ENCODE measurements at places on chromosomes 6 and 20.

- DNase-seq, result no peak
Measured at GRCh38 chr6:101401792-101402621, 8.5 kb downstream of the GRIK2 start.

DNA sequence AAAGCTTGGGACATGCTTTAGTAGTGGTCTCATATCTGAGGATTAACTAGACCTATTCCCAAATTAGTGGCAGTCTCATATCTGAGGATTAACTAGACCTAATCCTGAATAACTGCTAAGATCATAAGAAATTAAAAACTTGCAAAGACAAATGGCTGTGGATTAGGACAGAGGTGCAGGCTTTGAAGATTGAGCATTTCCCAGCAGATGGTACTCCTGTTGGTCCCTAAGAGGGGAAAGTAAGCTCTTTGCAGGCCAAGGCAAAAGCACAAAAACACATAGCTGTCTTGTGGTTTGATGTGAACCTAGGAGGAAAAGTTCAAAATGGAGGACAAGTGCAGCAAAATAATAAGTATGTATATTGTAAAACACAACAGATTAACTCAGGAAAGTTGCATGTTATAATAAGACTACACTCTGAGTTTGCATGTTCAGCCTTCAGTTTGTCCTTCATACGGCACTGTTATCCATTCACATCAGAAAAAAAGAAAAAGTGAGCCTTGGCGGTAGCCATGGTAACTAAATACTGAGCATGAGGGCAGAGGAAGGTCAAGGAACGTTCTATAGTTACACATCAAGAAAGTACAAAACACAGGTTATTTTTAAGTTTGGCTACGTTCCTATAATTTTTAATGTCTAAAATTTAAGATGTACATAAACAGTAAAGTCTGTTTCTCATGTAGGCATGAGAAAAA is 62.8 kb downstream of the FILIP1 start:
- no peak for DNase-seq

GRCh38 chr20:33263784-33264183 is 19.2 kb upstream of the BPIFB1 start:
- DNase-seq, result no peak

GRCh38 chr20:39103732-39104131 is 141.6 kb downstream of the DHX35 start:
- no peak for DNase-seq

- no peak for DNase-seq
Measured at GRCh38 chr20:46362921-46363867, 43.2 kb downstream of the ELMO2 start.

Data from NCI-H460 (cell line).